ENCODE measurements at places on chromosomes 4 and X.

- DNase-seq = no peak
Measured at GRCh38 chr4:112882286-112882685, 167.2 kb upstream of the ANK2 start.

DNA sequence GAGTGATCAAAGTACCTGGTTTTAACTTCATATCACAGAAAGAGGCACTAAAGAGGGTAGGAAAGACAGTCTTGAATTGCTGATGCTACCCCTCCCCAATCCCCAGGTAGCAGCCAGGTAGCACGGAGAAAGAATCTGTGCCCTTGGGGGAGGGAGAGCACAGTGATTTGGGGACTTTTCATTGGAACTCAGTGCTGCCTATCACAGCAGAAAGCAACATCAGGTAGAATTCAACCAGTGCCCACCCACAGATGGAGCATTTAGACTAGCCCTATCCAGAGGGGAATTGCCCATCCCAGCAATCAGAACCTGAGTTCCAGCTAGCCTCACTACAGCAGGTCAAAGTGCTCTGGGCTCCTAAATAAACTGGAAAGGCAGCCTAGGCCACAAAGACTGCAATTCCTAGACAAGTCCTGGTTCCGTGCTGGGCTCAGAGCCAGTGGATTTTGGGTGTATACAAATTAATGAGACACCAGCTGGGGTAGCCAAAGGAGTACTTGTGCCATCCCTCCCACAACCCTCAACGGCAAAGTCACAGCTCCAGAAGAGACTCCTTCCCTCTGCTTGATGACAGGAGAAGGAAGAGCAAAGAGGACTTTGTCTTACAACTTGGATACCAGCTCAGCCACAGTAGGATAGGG lies 228.1 kb downstream of the THOC2 start:
- DNase-seq = no peak

DNA sequence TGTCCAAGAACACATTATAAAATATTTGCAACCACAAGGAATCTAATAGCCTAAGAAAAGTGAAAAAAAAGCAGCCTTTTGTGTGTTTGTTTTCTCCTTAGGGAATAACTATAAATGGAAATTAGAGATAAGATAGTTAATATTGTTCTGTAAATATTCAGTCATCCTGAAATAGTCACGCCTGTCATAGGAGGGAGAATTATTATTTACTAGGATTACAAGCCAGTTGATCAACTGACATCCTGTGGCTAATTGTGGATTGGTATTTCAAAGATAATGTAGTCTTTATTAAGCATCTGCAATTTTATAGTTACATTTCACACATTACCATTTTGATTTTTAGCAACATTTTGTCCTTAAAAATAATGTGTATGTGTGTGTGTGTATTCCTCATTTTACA lies 118.6 kb downstream of the CCSER1 start:
- no peak for DNase-seq

GRCh38 chr4:174192943-174193342 lies 90.5 kb downstream of the FBXO8 start:
- DNase-seq = no peak

- DNase-seq = peak; percentile 13
Measured at GRCh38 chr4:153988492-153989363, 199.8 kb upstream of the SFRP2 start.

DNA sequence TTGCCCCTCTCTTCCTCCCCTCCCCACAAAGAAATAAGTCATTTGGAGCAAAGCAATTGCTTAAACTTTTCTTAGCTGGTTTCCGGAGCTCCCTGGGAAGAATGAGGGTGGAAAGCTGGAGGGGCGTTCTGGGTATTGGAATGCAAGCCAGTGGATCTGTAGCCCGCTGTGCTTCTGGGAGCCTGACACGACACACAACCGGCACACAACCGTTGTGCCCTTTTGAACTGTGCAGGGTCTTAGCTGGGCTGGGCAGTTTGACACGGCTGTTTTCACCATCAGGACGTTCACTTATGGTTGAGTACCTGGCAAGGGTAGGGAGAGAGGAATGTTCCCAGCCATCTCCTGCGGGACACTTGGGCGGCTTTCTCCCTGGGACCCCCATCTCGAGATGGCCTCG lies 38.3 kb downstream of the SHROOM2 start:
- no peak for DNase-seq

- no peak for DNase-seq
Measured at GRCh38 chrX:154751669-154752271, 893 bp upstream of the GAB3 start.

- DNase-seq = no peak
Measured at GRCh38 chrX:41312786-41313185, 21.2 kb upstream of the DDX3X start.

GRCh38 chrX:47556045-47556623 lies 4.9 kb upstream of the ARAF start:
- peak; percentile 93 for DNase-seq

DNA sequence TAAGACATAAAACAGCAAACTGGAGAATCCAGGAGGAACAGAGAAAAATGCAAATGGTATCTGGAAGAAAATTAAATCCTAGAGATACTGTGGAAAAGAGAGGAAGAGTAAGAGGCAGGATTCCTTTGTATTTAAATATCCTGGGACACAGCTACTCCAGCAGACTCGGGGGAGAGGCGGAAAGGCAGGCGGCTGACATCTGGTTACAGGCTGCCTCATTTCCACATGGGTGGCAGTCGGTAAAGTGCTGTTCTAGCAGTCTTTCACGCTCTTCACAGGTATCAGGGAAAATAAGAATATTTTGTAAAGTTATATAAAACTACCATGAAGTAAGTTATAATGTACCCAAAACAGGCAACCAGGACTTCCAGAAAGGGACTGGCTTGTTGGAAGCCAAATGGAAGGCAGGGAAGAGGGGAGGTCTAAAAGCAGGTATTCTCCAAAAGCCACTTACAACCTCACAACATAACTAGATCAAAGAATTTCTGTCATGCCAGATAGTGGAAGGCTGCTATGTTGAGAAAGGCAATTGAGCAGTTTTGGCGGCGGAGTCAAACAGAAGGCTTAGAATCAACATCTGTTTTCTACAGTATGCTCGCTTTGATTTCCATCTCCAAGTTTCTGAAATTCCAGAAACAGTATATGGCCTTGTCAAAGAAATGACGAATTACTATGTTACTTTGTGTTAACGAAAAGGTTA lies 1.3 kb upstream of the TIGD2 start:
- peak; percentile 14 for DNase-seq

DNA sequence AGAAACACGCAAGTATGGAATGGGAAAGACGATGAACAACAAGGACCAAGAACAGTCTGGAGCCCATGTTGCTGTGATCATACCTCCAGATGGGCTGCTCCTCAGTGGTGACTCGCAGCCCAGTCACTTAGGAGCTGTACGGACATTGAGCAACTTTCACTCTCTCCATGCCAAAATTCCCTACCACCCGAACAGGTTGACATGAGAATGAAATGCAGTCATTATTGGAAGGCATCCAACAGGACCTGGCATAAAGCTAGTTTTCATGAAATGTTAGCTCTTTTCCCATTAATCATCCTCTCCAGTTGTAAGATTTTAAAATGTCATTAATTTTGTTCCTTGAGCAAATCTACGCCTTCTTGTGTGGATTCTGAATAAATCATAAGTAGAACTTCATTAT lies 82.7 kb upstream of the GPM6B start:
- peak; percentile 98 for DNase-seq

- DNase-seq = no peak
Measured at GRCh38 chr4:89009115-89009514, 47.9 kb downstream of the FAM13A start.

DNA sequence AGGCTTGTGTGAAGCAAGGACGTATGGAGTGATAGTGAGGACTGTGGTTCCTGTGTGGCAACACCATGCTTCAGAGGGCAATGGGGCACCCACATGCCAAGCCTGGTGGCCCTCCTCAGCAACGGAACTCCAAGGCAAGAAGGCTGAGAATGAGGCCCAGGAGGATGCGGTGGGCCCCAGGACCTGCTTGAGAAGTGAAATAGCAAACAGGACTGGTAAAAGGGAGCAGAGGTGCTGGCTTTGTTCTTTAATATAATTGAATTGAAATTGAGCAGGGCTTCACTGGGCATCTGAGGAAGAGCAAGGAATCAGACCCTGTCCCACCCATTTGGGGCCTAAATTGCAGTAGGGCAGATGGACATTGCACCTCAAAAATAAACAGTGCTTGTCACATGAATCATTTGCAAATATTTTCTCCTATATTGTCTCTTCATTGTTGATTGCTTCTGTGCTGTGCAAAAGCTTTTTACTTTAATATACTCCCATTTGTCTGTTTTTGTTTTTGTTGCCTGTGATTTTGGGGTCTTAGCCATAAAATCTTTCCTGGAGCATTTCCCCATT lies 2.3 kb downstream of the TMEM187 start:
- DNase-seq = no peak

- no peak for DNase-seq
Measured at GRCh38 chr4:66279084-66279483, 608.8 kb upstream of the EPHA5 start.

- no peak for DNase-seq
Measured at GRCh38 chrX:68995386-68995779, 166.6 kb downstream of the EFNB1 start.

DNA sequence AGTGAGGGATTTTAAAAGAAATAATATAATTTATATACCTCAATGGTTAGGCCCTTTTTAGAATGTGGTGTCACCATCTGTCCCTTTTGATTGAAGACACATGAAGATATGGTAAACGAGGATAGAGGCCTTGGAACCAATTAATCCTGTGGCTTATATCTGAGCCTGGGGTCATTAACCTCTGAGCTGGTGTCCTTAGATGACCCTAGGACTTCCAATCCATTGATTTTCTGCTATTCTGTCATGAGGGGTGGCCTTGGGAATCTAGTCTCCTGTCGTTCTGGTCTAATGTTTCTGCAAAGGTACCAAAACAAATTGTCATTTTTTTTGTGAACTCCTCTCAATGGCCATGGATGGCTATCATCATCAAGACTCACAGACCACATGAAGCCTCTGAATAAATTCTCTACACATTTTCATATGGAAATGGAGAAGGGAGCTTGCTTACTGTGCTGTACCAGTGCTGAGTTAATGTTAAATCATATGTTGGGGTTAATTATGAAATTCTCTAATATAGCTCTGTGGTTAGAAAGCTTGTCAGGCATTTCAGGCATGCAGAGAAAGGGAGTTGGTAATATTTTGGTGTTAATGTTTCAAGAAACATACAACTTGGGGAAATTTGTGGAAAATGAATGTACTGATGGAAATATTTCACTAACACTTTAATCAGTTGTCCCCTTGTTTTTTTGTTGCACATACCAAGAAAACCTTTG lies 204.2 kb upstream of the IL15 start:
- DNase-seq = peak; percentile 34

DNA sequence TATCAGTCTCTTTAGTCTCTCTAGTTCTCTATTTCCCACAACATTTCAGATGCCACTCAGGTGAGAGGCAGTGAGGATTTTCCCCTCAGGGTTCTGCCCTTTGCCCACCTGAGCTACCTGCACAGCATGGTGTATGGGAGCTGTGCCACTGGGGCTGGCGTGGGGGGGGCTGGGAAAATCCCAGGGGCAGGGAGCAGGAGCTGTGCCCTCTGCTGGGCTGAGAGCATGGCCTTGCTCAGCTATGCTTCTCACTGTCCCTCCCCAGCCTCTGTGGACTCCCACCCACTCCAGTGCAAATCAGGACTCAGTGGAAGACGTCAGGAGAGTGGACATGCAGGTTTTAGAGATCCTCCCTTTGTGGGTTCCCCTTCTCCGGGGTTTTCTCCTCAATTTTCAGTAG lies 57.2 kb downstream of the TRMT44 start:
- no peak for DNase-seq

DNA sequence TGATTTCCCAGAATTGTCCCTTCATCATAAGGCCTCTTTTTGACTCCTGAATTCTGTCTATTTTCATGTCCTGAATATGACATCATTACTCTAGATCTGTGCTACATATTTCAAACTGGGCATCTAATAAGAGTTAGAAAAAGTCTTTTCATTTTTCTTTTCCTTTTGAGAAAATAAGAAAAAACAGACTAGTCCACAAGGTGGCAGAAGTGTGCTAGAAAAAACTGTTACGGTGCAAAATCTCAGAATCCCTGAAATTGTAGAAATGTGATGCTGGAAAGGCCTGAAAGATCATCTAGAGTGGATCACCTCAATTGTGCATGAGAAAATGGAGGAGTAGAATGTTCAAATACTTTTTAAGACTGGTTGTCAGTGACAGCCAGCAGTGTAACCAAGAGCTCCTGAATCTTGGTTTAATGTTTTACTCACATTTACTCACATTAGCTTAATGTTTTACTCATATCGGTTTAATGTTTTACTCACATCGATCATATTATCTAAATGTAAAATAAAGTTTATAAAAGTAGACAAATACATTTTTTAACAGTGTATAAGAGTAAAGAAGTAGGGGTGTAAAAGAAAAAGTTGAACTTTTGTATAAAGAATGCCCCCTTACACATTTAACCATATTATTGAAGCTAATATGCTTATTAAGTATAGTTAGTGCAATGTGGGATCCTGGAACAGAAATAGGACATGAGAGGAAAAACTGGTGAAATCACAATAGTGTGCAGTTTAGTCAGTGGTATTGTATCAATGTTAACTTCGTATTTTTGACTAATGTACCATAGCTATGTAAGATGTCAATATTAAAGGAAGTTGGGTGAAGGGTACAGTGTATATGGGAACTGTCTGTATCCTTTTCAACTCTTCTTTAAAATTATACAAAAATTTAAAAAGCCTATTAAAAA lies 15.2 kb downstream of the ASB11 start:
- DNase-seq = peak; percentile 56

DNA sequence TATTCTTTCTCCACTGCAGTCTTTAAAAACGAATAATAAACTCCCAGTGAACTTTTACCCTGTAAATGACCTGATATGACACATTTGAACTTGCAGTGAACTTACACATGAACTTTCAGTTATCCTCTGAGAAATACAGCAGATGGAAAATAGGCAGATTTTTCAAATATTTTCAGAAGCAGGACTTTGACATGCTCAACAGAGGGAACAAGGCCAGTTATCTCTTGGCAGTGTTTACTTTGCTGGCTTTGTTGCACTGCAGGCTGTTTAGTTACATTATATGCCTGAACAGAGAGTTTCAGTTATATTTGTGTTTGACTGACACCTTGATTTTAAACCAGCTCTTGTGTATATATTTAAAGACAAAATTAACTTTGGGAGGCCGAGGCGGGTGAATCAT lies 47.6 kb upstream of the FGG start:
- peak; percentile 56 for DNase-seq

- no peak for DNase-seq
Measured at GRCh38 chrX:25287521-25287920, 271.8 kb upstream of the ARX start.
